Epithelial cell of prostate (primary cell): ENCODE measurements at places on chromosomes 5 and 9.

DNA sequence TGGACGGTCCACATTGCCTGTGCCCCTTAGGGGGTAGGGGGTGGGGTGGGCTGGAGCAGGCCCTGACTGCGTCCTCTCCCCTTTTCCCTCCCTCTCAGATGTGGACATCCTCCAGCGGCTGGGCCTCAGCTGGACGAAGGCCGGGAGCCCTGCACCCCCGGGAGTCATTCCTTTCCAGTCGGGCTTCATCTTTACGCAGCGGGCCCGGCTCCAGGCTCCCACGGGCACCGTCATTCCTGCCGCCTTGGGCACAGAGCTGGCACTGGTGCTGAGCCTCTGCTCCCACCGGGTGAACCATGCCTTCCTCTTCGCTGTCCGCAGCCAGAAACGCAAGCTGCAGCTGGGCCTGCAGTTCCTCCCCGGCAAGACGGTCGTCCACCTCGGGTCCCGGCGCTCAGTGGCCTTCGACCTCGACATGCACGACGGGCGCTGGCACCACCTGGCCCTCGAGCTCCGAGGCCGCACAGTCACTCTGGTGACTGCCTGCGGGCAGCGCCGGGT, 12.3 kb downstream of the COL27A1 start:
- DNase-seq = no peak

DNA sequence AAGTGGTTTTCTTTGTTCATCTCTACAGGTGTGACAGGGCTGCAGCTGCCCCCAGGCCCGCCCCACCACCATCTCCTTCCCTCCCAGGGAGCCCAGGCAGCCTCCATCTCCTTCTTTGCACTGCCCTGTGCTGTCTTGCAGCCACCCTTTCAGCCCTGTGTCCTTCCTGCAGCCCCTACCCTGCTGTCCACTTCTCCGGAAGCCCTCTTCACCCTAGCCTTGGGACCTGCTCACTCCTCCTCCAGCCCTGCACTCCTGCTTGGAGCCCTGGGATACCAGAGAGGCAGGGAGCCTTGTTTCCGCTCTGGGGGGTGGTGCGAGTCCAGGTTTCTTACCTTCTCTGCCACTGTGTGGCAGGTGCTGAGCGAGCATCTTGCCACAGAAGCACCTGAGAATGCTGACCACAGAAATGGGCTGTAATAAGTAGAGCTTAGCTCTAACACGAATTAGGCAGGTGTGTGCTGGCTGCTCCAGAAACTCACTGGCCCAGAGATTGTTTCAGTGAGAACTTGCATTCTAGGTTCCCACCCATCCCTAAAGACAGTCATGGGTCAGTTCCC, 51.3 kb upstream of the GADD45G start:
- DNase-seq = no peak

DNA sequence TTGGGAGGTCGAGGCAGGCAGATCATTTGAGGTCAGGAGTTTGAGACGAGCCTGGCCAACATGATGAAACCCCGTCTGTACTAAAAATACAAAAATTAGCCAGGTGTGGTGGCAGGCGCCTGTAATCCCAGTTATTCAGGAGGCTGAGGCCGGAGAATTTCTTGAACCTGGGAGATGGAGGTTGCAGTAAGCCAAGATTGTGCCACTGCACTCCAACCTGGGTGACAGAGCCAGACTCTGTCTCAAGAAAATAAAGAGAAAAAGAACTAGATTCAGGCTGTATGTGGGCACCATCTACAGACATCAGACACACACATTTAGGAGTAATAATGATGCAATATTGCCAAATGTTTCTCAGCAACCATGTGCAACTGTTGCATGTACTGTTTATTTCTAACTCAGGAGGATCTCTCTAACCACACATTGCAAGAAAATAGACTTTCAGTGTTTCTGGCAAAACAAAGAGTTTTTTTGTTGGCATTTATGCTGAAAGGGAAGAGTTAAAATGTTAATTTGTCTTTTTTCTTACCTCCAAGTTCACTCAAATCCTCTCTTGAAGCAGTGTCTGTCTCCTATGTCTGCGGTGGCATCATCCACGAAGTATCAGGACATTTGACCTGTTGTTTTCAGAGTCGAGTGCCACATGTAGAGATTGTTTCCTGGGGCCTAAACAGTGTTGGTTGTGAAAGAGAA, 5.1 kb upstream of the ORM1 start:
- DNase-seq = no peak

DNA sequence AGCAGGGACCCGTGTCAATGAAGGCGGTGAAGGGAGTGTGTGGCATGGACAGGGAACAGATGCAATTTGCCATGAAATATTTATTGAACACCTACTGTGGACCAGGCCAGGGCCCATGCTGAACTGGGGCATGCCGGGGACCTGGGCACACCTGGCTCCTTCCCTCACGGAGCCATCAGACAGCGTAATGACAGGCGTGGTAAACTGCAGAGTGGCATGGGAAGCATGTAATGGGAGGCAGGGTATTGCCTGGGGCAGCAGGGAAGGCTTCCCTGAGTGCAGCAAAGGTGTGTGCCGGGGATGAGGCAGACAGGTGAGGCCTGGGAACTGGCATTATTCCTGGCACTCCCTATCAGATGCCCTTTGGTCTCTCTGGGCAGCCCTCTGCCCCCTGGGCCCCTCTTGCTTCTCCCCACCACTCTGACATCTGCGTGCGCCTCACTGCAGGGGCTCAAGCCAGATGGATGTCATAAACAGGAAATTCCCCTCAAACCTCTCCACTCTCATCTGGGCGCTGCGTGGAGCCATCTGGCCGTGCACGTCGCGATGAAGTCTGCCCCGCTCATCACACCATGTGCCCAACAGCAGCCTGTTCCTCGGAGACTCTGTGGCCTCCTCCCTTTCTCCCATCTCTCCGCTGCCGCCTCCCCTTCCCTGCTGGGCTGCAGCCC, 67.6 kb downstream of the HMCN2 start:
- no peak for DNase-seq

DNA sequence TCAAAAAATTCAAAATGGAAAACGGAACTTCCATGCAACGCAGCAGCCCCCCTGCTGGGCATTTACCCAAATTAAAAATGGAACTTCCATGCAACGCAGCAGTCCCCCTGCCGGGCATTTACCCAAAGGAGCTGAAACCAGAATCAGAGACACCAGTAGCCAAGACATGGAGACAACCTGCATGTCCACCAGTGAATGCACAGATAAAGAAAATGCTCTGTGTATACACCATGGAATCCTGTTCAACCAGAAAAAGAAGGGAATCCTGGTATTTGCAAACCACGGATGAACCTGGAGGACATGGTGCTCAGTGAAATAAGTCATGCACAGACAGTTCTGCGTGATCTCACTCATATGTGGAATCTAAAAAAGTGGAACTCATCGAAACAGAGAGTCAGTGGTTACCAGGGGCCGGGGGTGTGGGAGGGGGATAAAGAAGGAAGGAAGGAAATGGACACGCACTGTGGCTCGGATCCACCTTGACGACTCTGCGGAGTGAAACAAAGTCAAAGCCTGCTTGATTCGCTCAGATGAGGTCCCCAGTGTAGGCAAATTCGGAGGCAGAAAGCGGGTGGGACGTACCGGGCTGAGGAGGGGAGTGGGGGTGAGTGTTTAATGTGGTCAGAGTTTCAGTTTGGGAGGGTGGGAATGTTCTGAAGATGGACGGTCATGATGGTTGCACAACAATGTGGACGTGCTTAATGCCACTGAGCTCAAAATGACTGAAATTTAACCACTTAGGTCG, 40.2 kb upstream of the EXOC3 start:
- DNase-seq = no peak
